ENCODE measurements at places on chromosomes 4 and X.

GRCh38 chrX:46796574-46797191, 37.8 kb upstream of the SLC9A7 start:
- peak; percentile 47 for DNase-seq

DNA sequence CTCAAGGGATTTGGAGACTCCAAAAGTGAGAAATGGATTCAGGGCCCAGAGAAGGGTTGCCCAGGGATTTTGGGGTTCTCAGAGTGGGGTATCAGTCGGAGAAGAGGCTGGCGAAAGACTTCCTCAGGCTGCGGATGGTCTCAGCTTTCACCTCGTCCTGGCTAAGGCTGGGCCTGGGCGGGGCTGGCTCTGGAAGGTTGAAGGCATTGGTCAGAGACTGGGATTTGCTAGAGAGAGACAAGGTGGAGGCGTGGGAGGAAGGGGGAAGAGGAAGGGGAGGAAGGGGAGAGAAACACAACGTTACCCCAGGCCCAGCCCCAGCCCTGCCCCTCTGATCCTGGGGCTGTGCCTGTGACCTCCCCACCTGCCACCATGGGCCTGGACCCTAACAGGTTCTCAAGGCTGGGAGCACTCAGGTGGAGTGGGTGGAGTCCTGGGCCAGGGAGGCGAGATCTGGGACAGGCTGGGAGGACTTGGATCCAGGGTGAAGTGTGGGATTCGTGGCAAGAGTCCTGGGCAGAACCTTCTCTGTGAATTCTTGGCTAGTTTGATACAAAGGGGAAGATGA, 9.4 kb upstream of the TIMP1 start:
- DNase-seq, result no peak

GRCh38 chrX:70808942-70809940, 99.3 kb downstream of the TEX11 start:
- DNase-seq, result no peak

- no peak for DNase-seq
Observed at GRCh38 chrX:43881410-43882293, 598 bp downstream of the MAOB start.

- DNase-seq, result no peak
Observed at GRCh38 chr4:75555294-75556164, at the start of gene ODAPH. TSS of gene ODAPH (plus strand) at chr4:75556066. CDS start at chr4:75556083, 17 bp downstream.

DNA sequence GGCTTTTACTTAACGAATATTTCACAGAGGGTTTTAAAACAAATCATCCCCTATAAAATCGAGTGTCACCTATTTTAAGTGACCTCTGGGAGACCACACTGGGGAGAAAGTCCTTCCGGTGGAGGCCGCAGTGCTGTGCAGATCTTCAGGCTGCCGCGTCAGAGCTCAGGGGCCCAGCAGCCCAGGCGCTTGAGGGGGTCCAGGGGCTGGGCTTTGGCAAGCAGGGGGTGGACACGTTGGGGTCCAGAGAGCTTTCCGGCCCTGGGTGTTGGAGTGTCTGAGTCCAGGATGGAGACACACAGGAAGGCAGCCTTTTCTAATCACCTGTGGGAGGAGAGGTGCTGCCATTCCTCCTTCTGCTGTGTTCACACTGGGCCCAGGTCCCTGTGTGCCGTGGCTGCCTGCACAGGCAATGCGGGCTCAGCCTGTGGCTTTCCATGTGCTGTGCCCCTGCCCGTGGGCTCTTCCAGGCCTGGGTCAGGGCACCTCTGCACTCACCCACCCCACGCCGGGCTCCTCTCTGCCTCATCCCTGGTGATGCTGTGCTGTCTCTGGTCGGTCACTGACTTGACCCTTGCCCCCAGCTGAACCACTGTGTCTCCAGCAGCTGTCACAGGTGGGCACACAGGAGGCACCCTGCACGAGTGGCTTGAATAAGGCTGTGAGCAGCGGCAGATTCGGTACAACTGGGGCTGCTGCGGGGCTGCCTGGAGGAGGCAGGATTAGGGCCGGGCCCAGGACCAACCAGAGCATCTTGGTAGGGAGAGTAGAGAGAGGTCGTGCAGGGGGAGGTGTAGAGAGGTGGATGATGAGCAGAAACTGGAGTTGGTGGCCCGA, 10.0 kb downstream of the HTRA3 start:
- DNase-seq, result no peak

- no peak for DNase-seq
Observed at GRCh38 chr4:119629142-119629471, 503 bp upstream of the PDE5A start.

DNA sequence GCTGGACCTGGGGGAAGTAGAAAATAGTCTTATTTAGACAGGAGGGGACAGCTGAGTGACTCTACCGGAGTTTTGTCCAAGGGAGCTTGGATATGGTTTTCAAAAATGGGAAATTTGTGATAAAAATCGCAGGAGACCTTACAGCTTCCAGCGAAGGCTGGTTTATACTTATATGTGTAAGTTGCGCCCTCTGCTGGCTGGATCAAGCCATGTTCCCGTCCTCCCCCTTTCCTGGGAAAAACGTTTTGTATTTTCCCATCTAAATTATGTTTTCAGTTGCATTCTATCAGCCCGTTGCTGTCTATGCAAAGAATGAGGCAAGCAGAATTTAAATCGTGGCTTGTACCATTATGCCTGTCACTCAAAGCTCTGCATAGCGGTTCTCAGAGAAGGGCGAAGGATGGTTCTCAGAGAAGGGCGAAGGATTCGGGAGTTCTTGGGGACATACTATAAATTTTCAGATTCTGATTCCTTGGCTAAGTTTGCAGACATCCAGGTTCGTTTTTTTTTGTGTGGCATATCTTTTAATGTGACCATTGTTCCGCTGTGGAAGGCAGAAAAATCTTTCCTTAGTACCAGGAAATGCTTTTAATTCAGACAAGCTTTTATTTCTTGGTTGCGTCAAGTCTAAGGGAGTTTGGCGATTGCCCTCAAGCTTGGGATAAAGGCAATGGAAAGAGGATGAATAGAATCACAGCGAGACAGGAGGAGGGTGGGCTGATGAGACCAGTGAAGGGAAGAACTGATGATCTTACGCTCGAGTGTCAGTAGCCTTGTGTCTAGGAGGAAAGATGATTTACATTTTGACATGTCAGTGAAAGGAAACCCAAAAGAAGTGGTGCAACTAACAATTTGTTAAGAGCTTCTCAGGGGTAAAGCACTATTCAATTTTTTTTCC, 128.5 kb upstream of the ARX start:
- DNase-seq, result no peak

DNA sequence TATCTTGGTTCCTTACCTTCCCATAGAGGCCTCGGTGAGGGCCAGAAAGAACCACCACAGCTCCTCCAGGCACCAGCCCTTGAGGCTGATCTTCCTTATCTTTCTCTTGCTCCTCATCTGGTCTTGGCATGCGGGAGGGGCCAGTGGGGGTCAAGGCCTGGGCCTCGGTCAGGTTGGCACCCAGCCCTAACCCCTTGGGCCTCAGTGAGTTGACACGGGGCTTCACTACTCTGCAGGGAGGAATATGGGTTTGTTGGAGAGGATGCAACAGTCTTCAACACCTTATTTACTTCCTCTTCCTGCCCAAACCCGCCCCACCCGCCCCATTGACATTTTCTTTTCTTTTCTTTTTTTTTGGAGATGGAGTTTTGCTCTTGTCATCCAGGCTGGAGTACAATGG, 6.0 kb downstream of the GPKOW start:
- DNase-seq, result no peak

DNA sequence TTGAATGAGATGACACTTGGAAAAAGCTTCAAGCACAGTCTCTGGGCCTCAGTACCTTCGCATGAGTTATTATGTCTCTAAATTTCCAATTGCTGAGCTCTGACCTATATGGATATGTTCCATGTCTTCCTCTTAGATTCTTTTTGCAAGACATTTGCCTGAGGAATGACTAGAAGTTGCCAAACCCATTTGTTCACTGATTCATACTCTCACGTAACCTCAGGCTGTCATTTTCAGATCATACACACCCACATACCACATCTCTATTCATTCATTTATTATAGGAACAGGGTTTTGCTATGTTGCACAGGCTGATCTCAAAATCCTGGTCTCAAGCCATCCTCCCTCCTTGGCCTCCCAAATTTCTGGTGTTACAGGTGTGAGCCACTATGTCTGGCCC, 2137.1 kb upstream of the TENM3 start:
- DNase-seq, result no peak

- DNase-seq, result no peak
Observed at GRCh38 chr4:75141162-75141561, 208.2 kb downstream of the PARM1 start.

GRCh38 chr4:126123611-126124325, 809.0 kb downstream of the FAT4 start:
- DNase-seq, result no peak

- DNase-seq, result no peak
Observed at GRCh38 chrX:56762220-56762619, 33.2 kb downstream of the NBDY start.

- no peak for DNase-seq
Observed at GRCh38 chrX:42028109-42028508, 104.8 kb upstream of the CASK start.

- no peak for DNase-seq
Observed at GRCh38 chrX:136353526-136354093, 52.8 kb downstream of the ADGRG4 start.

GRCh38 chrX:118522230-118522926, 26.8 kb downstream of the DOCK11 start:
- DNase-seq, result no peak

DNA sequence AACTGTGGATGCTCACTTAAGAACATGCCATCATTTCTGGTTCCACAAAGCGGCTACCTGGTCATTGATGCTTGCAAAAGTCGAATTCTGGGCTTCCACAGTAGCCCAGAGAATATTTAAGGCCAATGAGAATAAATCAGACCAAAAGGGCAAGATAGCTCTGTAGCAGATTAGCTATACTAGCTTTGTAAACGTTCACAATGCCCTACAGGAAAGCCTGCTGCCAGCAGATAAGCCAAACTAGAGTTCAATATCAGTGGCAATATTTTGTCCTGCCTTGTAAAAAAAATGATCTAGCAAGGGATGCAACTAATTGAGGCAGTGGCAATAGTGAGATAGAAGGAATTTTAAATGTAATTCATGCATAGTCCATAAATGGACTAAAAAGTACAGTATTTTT, 387.7 kb upstream of the TEX13C start:
- DNase-seq, result no peak

DNA sequence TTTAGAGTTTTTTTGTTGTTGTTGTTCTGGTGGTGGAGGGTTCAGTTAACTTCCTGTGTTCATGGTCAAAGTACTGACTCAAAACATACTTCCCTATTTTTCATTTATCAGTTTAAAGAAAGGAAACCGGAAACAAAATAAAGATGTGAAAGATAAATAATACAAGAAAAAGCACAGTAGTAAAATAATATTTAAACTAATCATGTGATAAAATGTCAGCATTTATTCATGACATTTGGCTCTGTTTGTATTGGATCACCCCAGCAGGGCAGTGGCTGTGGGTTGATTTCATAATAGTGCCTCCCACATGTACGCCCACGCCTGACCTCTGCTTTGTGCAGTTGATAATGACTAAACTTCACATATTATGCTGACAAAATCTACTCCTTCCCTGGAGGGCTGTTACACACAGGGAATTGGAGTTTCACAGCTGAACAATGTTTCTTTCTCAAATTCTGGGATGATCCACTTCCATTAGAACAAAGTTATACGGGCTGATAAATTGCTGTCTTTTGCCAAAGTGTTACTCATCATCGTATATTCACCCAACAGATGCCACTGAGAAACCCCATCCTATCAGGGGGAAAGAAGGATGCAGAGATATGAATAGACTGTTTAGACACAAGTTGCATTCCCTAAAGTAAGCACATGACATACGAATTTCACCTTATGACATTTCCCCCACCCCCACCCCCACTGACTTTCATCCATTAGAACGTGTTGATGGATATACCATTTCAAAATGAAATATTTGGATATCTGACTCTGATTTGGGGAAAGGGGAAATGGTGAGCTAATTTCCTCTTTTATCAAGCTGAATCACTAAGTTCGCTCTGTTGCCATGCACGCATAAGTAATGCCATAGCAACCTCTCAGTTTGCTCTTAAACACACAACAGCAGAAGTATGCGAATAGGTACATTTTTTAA, 48.3 kb downstream of the AMELX start:
- no peak for DNase-seq

GRCh38 chr4:3449574-3450534, 8.1 kb downstream of the HGFAC start:
- no peak for DNase-seq

- no peak for DNase-seq
Observed at GRCh38 chr4:148216321-148216720, 225.9 kb downstream of the NR3C2 start.

DNA sequence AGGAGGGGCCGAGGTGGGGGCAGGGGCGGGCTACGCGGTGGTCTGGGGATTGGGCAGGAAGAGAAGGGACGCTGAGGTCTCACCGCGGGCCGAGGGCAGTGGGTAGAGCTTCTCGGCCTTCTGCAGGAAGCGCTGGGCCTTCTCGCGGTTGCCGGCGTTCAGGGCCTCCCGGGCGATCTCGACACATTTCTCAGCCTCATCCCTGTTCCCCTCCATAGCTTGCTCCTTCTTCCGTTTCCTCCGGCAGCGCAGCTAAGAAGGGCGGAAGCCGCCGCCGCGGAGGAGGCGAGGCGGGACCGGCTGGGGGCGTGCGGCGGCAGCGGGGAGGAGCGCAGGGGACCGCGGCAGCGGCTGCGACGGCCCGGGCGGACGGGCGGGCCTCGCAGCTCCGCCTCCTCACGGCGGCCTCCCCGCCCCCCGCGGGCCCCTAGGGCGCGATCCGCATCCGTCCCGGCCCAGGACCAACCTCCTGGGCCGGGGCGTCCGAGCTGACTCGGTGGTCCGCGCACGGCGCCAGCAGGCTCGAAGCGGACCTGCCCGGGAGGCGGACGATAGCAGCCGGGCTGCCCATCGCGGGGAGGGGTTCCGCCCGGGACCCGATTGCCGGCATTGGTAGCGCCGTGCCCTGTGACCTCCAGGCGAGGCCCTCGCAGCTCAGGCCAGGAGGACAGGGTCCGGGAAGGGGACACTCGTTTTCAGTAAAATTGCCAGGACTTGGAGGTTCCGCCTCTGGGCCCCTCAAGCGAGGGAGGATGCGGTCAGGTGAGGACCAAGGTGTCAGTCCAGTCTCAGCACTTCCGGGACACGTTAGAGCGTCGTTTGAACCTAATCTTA, at the start of gene DNAJB14:
Gene DNAJB14, minus strand, starts transcription at position 263 of the 834 bp plus-strand sequence. Its CDS starts 47 bp downstream, at position 216.
- no peak for DNase-seq

DNA sequence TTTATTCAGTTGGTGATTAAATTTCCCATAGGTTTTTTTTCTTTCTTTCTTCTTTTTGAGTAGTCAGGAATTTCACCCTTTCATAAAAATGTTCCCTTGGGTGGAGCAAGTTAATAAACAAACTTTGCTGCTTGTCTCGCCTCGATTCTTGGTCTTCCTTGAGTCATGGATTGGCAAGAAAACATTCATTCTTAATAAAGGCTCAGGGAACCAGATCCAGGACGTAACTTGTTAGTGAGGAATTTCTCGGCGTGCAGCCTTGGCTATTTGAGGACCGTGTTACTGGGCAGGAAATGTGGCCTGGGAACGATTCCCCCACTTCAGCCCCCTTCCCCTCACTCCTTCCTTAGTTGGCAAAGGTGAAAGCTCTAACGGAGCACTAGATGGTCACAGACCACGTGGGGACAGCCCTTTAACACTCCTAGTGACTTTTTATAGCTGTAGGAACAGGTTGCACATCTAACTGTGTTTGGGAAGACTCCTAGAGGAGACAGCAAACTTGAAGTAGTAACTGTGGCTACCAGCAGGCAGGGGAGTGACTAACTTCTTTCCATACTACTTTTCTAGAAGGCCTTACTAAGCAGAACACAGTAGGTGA, 106.8 kb downstream of the UCHL1 start:
- DNase-seq, result no peak

GRCh38 chrX:153939573-153939972, 4.7 kb upstream of the NAA10 start:
- DNase-seq, result no peak

All from activated naive CD8-positive, alpha-beta T cell treated with anti-CD3 and anti-CD28 coated beads, Interleukin-2, amount 50 U/mL, for 16 hours (primary cell).